Tibial artery (tissue), 4 donors: ENCODE measurements at places on chromosomes 6 and 20.

DNA sequence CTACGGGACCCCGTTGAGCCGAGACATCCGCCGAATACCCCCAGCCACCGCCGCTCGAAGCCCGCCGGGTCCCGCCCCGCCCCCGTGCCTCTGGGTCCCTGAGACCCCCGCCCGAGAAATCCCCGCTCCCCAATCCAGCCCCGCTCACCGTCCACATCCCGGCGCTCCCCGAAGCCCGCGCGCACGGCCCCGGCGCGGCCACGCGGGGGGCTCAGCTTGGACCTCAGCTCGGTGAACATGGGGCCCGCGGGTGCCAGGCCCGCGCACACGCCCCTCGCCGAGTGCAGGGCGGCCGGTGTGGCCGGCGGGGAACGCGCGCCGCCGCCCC, 249 bp downstream of the SAMD10 start:
- no peak for DNase-seq

- DNase-seq, result no peak
Measured at GRCh38 chr20:32982617-32983458, 21.4 kb downstream of the SUN5 start.

DNA sequence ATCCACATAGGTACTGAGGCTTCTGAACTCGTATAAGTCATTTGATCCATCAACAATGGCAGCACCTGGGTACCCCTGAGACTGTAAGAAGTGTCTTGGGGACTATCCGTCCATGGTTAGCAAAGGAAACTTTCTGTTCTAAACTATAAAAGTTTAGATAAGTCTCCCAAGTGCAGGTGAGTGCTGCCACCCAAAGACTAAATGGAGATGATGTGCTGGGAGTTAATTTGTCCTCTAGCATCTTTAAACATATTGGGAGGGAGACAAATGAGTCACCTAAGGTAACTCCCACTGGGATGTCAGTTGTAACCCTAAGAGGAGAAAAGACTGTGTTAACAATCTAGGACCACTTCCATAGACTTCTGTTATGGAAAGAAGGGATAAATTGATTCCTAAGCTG, 6.2 kb downstream of the BEND6 start:
- DNase-seq, result no peak

DNA sequence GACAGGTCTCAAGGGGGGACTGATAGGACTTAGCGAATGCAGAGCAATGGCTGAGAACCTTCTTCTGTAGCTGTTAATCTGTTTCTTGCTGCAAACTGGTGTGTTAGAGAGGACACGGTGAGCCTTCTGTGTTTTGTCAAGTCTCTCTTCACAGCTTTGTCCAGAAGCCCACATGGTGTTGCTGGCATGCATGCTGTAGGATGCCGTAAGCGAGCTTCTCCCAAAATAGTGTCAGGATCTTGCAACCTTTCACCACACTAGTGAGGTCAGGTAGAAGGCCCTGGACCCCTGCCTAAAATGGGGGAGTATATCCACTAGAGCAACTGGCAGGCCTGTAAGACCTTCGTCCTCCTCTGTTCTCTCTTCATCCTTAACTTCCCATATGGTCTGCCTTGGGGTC, 51.9 kb upstream of the GLP1R start:
- DNase-seq, result no peak

DNA sequence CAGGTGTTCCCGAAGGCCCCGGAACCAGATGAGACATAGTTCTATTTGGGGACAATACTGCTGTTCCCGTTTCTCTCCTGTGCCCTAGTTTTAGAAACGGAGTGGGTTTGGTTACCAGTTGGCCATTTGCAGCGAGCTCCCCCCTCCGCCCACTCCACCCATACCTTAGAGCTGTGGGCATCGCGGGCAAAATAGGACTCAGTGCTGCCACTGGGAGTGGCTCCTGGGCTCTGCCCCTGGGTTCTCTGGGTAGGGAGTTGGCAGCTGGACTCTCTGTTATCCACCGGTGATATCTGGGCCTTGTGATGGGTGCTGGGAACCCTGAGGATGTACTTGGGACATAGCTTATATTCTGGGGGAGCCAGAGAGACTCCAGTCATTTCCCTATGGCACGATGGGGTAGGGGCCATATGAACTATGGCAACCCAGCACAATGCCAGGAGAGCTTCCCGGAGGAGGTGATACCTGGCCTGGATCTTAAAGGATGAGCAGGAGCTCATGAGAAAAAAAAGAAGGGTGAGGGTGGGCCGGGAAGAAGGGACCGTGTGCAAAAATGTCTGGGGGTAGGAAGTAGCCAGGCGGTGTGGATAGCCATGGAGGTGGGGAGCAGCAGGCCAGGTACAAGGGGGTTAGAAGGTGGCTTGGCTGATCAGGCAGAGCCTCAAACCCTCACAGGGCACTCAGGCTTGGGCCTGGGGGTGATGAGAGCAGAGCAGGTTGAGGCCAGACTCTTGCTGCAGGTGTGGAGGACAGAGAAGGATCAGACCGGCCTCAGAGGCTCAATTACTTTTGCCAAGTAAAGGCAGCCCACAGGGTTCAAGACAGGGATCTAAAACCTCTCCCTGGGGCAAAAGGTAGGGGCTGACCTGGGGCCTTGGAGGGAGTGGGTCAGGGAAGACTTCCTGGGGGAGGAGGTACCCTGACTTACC, 9.6 kb downstream of the SRC start:
- DNase-seq, result no peak

DNA sequence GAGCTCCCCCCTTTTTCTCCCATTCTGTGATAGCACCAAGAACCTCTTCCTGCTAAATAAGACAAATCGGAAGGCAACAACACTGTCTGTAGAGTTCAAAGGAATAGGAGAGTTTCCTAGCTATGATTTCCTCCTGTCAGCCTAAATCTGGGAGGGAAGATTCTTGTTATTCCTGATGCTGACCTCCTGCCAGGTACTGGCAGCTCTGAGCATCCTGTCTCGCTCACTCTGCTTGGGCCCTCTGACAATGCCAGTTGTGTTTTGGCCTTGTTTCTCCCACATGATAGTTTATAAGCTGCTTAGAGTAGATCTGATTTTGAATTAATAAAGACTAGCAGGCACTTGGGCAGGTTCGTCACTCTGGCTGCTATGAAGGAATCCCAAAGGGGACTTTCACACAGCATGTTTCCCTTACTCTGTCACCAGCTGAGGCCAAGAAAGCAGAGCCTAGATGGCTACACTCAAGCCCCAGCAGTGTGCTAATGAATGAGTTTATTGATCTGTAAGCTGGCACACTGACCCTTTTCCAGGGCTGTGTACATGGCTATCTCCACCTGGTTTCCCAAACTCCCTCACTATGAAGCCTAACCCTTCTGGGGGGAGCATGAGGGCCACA, 52.3 kb downstream of the UQCC1 start:
- no peak for DNase-seq

DNA sequence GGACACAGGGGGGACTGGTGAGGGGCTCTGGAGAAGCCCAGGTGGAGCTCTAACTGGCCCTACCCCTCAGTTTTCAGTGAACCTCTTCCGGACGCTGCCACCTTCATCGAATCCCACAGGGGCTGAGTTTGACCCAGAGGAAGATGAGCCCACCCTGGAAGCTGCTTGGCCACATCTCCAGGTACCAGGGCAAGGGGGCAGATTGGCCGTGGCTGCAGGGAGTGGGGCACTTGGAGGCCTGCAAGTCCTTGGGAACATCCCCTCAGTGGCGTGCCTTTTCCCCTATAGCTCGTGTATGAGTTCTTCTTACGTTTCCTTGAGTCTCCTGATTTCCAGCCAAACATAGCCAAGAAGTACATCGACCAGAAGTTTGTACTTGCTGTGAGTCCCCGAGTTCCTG, 6.6 kb downstream of the MEA1 start:
- no peak for DNase-seq

DNA sequence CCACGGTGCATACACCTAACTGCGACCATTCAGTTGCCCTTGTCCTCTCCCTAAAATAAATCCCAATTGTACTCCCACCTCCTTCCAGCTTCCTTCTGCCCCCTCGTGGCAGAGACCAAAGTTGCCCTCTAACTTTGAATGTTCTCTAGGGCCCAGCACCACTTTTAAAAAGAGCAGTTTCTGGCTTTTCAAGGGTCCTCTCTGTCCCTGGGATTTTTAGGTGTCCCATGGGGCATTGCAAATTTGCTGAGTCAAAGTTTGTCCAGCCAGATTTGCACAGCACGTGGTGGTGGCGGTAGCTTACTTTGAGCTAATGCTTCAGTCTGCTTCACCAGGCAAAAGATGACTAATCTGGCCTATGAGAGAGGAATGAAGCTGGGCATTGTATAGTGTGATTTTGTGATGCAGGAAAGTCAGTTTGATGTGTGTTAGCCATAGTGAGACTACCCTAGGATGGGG, 100.2 kb downstream of the PERP start:
- DNase-seq, result no peak

DNA sequence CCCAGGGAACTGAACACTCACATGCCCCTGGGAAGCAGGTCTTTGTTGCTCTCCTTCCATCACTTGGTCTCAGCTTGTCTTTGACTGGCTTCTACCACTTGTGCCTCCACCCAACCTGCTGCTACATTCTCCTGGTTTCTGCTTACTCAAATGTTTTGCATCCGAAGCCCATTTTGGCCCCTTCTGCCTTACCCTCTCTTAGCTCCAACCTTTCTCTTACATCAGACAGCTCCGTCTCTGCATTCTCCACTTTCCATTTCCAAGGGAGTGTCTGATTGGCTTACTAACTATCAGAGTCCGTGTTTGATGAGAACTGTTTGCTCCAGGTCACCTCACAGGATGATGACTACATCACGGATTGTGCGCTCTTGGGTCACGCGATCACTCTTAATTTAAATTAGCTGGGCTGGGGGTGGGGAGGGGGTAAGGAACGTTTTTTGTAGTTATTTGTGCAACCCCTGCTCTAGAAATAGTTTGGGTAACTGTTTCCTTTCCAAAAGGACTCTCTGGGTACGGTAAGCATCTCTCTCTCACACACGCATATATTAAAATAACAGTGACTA, 844 bp upstream of the ABRACL start:
- no peak for DNase-seq

- DNase-seq, result no peak
Measured at GRCh38 chr6:41687501-41688175, 47.8 kb downstream of the TFEB start.

GRCh38 chr6:54971825-54972224, 125.3 kb downstream of the FAM83B start:
- DNase-seq, result no peak

DNA sequence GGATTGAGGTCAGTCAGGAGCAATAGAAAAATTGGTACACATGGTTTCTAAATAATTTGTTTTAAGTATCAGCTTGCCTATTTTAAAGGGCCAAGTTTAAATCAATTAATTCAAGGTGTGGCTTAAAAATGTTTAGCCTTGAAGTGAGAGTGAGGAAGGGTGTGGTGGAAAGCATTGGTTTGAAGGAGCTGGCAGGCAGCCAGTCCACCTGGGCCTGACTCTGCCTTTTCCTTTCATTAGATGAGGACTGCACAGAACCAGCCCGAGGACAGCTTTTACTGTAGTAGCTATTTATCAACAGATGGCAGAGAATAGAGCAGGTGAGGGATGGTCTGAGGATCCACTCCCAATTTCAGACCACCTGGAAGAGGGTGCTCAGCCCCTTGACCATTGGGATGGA, 42.4 kb downstream of the DHX35 start:
- no peak for DNase-seq

GRCh38 chr6:101230866-101231265, 162.6 kb upstream of the GRIK2 start:
- no peak for DNase-seq
